Left lung (tissue), 14 donors: ENCODE measurements at places on chromosomes 2 and 18. TPM values are rescaled to one million over a fixed set of nuclear protein-coding genes. Genes with fewer than 3 reads are reported as not detected.

Gene TUBA3E
- not detected for total RNA-seq

Gene KCNJ3
- total RNA-seq, result not detected

Gene C2orf49
- 15.7 TPM for total RNA-seq

Gene CASP10
- 30.3 TPM for total RNA-seq

Gene SERPINB12
- total RNA-seq, result not detected

Gene GRB14
- 9.4 TPM for total RNA-seq

Gene REG1B
- not detected for total RNA-seq

Gene RASGRP3
- 20.3 TPM for total RNA-seq

Gene HOXD4
- 0.17 TPM for total RNA-seq

Gene UGT1A4
- total RNA-seq, result not detected

Gene TTC21B
- total RNA-seq, result 22.3 TPM

Gene STEAP3
- total RNA-seq, result 43.8 TPM

Gene ZBTB7C
- total RNA-seq, result 8.7 TPM

Gene TSPYL6
- total RNA-seq, result not detected

Gene LAMA1
- 2.4 TPM for total RNA-seq

Gene LOXHD1
- total RNA-seq, result 0.52 TPM

Gene CHST10
- total RNA-seq, result 7.3 TPM

Gene COL4A4
- total RNA-seq, result 14.1 TPM

Gene ATP5MC3
- total RNA-seq, result 204 TPM

Gene ZBTB14
- 8.7 TPM for total RNA-seq

Gene ITGAV
- 90.0 TPM for total RNA-seq

Gene ADGRF3
- 0.12 TPM for total RNA-seq

Gene SCN1A
- total RNA-seq, result 18.0 TPM

Gene FEV
- total RNA-seq, result not detected

Gene ZDBF2
- 6.9 TPM for total RNA-seq
